ENCODE measurements at places on chromosomes 1 and 21. TPM values are rescaled to one million over a fixed set of nuclear protein-coding genes. Genes with fewer than 3 reads are reported as not detected.

SV2A gene
- total RNA-seq: 0.11 TPM

CD1B gene
- not detected for total RNA-seq

PRAMEF1 gene
- total RNA-seq: not detected

SPATA21 gene
- 0.06 TPM for total RNA-seq

MMEL1 gene
- not detected for total RNA-seq

OR2L5 gene
- not detected for total RNA-seq

S100A13 gene
- 177 TPM for total RNA-seq

FCER1A gene
- total RNA-seq: not detected

ZBTB8A gene
- total RNA-seq: 2.9 TPM

AGMAT gene
- total RNA-seq: 6.1 TPM

FNDC5 gene
- total RNA-seq: 0.54 TPM

CATSPERE gene
- 0.05 TPM for total RNA-seq

HOOK1 gene
- 0.24 TPM for total RNA-seq

FMO4 gene
- 0.86 TPM for total RNA-seq

PPIAL4G gene
- not detected for total RNA-seq

MRPL37 gene
- 94.0 TPM for total RNA-seq

S100A7A gene
- total RNA-seq: not detected

ACOT11 gene
- total RNA-seq: 1.4 TPM

URB1 gene
- 12.0 TPM for total RNA-seq

SRSF10 gene
- 84.4 TPM for total RNA-seq

CFHR4 gene
- not detected for total RNA-seq

SPRR4 gene
- total RNA-seq: not detected

TNFSF18 gene
- not detected for total RNA-seq

C1orf53 gene
- 7.7 TPM for total RNA-seq

PGLYRP4 gene
- not detected for total RNA-seq

SERINC2 gene
- 28.4 TPM for total RNA-seq

MFSD2A gene
- 4.4 TPM for total RNA-seq

MROH7 gene
- total RNA-seq: not detected

FCRL6 gene
- total RNA-seq: not detected

TNFSF4 gene
- 0.07 TPM for total RNA-seq

LYPD8 gene
- total RNA-seq: not detected

FCRL2 gene
- total RNA-seq: not detected

SMCP gene
- not detected for total RNA-seq

MXRA8 gene
- 0.17 TPM for total RNA-seq

CD58 gene
- total RNA-seq: 20.8 TPM

LIPI gene
- not detected for total RNA-seq

ADORA1 gene
- total RNA-seq: 1.2 TPM

NR1I3 gene
- total RNA-seq: not detected

KIF21B gene
- total RNA-seq: 3.8 TPM

PRMT6 gene
- total RNA-seq: not detected

CD1C gene
- total RNA-seq: not detected

PRKCZ gene
- 9.8 TPM for total RNA-seq

MPL gene
- not detected for total RNA-seq

SPATA17 gene
- total RNA-seq: 3.0 TPM

NTMT2 gene
- not detected for total RNA-seq

ANGPTL3 gene
- total RNA-seq: not detected

PLD5 gene
- 0.94 TPM for total RNA-seq

LRRC7 gene
- not detected for total RNA-seq

CFHR3 gene
- total RNA-seq: 0.23 TPM

KRTAP10-4 gene
- not detected for total RNA-seq

CD101 gene
- 0.60 TPM for total RNA-seq

IARS2 gene
- 103 TPM for total RNA-seq

PKN2 gene
- total RNA-seq: 17.5 TPM

Measured in A549 treated with CpdA at 1 μM for 4 hours (cell line).